CD4-positive, alpha-beta T cell treated with Interleukin-1 beta for 1 hour (primary cell): ENCODE measurements at places on chromosomes 1 and 21.

DNA sequence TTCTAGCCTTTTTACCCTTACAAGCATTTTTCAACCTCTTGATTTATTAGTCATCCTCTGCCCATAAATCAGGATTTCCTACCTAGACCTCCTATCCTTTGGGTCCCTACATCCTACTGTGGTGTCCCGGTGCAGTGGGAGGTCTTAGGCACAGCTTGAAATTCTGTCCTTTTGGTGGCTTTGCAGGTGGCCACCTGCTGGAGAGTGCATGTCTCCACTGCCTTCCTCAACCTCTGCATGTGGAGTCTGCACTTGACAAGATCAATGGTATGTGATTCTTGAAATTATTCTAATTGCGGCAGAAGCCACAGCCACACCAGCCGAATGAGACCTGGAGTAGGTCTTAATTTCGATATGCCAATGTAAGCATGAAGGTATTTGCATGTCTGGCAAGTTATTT lies 11.4 kb upstream of the KCNA3 start:
- peak; percentile 44 for DNase-seq

GRCh38 chr1:25217598-25218232 lies 14.6 kb downstream of the SYF2 start:
- no peak for DNase-seq

- DNase-seq: no peak
Measured at GRCh38 chr1:202376247-202376646, 27.7 kb downstream of the PPP1R12B start.

DNA sequence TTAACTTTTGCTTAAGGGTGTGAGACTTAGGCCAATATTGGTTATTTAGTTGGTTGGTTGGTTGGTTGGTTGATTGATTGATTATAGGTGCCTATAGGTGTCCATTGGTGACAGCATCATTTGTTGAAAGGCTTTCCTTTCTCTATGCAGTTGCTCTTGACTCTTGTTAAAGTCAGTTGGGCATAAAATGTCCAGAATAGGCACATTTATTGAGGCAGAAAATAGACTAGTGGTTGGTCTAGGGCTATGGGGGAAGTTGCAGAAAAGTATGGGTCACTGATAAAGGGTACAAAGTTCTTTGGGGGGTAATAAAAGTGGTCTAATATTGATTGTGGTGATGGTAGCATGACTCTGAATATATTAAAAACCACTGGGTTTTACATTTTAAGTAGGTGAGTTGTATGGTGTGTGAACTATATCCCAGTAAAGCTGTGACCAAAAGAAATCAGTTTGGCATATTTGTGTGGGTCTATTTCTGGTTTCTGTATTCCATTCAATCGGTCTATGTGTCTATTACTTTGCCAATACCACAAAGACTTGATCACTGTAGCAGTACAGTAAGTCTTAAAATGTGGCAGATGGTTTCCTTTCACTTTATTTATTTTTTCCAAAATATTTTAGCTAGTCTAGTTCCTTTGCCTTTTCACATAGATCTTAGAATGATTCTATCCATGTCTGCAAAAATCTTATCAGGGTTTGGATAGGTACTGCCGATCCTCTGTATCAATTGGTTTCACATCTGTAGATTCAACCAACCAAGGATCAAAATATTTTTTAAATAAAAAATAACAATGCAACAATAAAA lies 63.0 kb downstream of the ATP1A1 start:
- no peak for DNase-seq

GRCh38 chr1:74368335-74368734 lies 133.1 kb downstream of the TNNI3K start:
- DNase-seq: no peak

- no peak for DNase-seq
Measured at GRCh38 chr1:200654660-200655059, 15.0 kb downstream of the DDX59 start.

DNA sequence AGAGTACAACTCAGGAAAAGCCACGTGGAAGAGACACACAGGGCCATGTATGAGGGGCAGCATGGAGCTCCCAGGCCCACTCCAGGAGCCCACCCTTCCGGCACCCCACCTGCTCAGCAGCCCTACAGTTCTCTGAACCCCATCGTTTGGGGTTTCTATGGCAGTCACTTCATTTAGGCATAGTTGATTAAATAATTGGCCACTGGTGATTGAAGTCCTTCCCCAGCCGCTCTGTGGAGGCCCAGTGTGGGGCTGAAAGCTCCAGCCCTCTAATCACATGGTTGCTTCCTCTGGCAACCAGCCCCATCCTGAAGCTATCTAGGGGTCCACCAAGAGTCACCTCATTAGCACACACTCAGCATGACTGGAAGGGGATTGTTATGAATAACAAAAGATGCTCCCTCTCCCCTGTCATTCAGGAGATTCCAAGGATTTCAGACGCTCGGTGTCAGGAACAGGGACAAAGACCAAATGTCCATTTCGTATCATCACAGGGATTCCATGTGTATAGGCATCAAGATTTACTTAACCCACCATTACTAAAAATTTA lies 12.2 kb upstream of the S100A7A start:
- no peak for DNase-seq

GRCh38 chr1:193355626-193356025 lies 169.2 kb upstream of the B3GALT2 start:
- DNase-seq: no peak

DNA sequence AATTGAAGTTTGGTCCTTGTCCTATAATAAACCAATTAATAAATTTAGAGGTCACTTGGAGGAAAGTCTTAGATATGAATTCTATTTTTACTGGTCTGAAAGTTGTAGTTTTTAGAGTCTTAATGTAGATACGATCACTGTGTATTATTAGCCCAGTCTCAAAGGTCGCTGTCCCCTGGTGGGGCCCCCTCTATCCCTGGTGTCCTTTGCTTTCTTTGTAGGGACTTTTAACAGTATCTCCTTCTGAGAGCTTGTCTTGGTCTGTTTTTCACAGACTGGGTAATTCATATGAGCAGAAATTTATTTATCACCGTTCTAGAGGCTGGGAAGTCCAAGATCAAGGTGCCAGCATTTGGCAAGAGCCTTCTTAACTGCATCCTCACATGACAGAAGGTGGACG lies 18.5 kb downstream of the CHD1L start:
- no peak for DNase-seq

GRCh38 chr1:245776694-245777332 lies 622.0 kb downstream of the KIF26B start:
- DNase-seq: no peak

- no peak for DNase-seq
Measured at GRCh38 chr1:63276624-63277023, 45.7 kb upstream of the FOXD3 start.

- no peak for DNase-seq
Measured at GRCh38 chr1:219432191-219432606, 180.7 kb downstream of the ZC3H11B start.

- DNase-seq: no peak
Measured at GRCh38 chr1:39255222-39255621, 50.7 kb downstream of the MACF1 start.

DNA sequence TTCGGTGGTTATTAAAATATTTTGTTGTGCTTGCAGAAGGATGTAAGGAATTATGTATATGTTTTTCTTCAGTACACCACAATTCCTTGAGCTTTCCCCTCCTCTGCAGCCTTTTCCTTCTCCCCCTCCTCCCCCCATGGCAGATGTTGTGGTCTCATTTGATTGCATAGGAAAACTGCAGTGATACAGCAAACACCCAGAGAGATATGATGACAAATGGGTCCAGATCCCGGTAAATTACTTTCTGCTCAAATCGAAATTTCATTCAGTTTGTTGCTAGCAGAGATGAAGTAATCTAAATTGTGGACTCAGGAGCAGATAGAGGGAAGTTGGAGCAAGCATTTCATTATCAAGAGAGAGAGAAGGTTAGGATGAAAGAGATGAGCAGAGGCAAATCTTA lies 9.9 kb downstream of the LMO4 start:
- DNase-seq: no peak

DNA sequence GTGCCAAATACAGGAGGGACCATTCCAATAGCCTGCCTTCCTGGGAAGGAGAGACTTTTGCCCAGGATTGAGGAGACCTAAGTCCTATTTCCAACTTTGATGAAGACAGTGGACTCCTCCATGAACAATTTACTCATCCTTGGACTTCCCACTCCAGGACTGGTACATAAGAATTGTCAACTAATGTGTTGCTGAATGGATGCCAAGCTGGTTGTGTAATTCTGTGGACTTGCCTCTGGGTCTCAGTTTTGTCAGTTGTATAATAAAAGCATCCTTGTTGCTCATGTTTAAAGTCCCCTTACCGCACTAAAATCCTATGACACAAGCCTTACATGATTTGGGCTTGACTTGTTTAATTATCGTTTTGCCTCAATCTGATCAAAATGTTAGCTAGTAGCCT lies 13.2 kb upstream of the ZP4 start:
- DNase-seq: no peak

DNA sequence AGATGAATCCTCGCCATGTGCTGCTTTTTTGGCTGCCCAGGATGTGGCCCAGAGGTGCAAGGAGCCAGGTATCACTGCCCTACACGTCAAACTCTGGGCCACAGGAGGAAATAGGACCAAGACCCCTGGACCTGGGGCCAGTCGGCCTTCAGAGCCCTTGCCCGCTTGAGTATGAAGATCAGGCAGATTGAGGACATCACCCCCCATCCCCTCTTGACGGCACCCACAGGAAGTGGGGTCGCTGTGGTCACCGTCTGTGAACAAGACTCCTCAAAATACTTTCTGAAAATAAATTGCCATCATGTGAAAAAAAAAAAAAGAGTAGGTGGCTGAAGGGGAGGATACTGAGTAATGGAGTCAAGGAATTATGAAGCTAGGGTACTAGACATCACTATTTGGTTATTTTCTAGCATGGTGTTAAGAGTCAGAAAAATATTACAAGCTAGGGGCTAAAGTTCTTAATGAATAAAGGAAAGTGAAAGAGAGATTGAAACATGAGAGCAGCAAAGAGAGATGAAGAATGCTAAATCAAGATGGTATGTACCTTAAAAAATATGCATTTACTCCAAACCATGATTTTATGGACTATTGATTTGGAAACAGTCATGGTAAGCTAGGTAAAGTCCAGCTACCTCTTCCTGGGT lies 84.9 kb downstream of the CLEC20A start:
- no peak for DNase-seq

DNA sequence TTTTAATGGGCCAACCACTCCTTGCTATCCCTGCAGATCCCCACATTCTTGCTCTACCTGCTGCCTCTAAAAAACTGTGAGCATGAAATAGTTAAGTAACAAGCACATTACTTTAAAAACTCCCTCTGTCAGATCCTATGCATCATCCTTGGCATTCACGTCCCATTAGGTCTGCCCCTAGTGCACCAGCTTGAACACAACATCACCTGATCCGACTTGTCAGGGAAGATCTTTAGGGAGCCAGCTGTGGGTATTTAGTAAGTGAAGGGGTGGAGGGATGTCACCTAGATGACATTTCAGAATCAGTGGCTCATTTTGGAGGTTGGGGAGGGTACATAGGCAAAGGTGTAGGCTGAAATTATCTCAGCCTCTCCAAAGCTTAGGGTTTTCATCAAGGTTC lies 33.5 kb downstream of the RXRG start:
- no peak for DNase-seq

DNA sequence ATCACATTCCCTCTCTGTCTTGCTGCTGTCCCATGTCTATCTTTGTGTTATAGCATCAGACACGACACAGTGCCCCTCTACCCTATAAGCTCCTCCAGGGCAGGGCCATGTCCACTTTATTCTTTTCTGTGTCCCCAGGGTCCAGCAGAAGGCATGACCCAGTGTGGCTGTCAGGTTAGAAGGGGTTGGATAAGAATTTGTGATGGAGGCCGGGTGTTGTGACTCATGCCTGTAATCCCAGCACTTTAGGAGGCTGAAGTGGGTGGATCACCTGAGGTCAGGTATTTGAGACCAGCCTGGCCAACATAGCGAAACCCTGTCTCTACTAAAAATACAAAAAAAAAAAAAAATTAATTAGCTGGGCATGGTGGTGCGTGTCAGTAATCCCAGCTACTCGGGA lies 26.3 kb upstream of the RNF19B start:
- no peak for DNase-seq

DNA sequence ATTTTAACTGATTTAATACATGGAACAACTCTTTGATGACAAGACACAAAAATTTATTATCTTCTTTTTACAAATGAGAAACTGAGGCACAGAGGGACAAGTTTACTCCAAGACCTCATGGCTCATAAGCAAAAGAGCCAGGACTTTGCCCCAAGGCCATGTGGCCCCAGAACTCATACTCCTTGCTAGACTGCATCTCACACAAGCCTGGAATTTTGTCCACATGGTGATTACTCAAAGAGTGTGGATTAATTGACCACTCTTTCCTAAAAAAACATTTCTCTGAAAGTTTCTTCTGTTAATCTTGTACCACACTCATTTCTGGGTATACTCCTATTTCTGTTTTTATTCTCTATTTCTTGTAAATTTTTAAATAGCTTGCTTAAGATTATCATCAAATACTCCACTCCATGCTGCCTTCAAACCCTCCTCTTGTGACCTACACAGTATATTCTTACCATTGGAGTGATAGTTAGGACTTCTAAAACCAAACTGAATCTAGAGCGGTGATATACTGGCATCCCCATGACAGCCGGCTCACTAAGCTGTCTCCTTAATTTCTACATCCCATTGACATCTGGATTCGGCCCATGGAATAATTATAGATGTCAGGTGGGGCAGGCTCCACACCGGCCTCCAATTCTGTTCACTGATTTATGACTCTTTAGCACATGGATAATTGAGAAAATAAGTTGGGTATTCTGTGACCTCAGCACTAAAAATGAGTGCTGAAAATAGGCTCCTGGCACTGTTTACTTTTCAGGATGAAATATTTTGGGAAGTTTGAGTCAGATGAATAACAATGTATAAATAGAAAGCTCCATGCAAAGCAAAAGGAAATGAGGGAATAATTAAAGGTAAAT lies 16.1 kb downstream of the RGS4 start:
- DNase-seq: no peak

- DNase-seq: no peak
Measured at GRCh38 chr1:111937147-111937725, 52.2 kb downstream of the KCND3 start.

GRCh38 chr1:72623299-72623708 lies 341.0 kb upstream of the NEGR1 start:
- DNase-seq: no peak

DNA sequence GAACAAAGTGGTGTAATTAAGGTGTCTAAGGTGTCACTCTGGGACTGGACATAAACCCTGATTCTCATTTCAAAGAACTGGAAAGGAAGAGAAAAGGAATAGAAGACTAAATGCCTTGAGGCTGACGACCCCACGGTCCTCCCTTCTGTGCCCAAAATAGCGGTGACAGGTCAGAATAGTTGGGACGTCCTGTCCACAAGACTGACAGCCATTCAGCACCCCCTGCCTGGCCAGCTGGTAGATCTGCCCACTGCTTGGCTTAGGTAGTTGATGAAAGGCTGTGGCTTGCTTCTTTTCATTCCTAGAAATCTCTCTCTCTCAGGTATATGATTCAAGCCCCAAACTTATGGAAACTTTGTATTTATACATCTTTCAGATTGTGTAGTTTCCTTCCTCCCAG lies 26.4 kb upstream of the CREG1 start:
- no peak for DNase-seq

DNA sequence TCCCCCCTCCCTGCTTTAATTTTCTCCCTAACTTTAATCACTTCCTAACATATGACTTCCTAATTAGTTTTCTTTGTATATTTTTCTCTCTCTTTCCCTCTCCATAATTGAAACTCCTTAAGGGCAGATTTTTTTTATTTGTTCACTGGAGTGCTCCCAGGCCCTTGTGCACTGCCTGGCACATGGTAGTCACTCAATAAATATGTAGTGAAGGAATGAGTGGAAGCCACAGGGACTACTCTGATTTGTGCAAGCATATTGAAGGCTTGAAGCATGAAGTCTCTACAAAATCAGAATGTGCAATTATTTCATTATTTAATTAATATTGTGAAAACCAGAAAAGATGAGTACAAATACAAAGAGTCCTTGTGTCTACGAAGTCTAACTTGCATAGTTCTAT lies 41.5 kb downstream of the SNX7 start:
- no peak for DNase-seq
